Stimulated activated CD8-positive, alpha-beta memory T cell treated with anti-CD3 and anti-CD28 coated beads, Interleukin-7, amount 100 ng/mL, for 1 hour (primary cell): ENCODE measurements at places on chromosomes 4 and X.

GRCh38 chrX:153648358-153649177 is 1.6 kb downstream of the DUSP9 start:
- no peak for DNase-seq

DNA sequence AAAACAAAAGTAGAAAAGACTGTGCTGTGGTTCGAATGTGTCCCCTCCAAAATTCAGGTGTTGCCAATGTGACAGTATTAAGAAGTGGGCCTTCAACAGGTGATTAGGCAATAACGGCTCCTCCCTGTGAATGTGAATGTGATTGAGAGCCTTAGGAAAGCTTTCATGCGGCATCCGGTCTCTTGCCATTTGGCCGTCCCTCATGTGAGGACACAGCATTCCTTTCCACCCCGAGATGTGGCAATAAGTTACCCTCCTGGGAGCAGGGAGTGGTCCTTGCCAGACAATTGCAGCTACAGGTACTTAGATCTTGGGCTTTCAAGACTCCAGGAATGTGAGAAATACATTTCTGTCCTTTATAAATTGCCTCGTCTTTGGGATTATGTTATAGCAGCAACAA is 129.3 kb downstream of the CPEB2 start:
- no peak for DNase-seq

- no peak for DNase-seq
Measured at GRCh38 chr4:40183615-40184411, 13.0 kb upstream of the RHOH start.

DNA sequence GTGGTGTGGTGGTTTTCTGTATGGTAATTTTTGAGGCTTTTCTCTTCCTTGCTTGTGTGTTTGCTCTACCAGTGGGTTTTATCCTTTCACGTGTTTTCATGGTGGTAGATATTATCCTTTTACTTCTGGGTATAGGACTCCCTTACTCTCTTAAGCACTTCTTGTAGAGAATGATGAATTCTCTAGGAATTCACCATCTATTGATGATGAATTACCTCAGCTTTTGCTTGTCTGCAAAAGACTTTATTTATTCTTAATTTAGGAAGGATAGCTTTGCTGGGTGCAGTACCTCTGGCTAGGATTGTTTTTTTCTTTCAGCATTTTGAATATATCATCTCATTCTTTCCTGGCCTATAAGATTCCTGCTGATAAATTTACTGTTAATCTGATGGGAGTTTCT is 415.3 kb downstream of the PDGFC start:
- no peak for DNase-seq

DNA sequence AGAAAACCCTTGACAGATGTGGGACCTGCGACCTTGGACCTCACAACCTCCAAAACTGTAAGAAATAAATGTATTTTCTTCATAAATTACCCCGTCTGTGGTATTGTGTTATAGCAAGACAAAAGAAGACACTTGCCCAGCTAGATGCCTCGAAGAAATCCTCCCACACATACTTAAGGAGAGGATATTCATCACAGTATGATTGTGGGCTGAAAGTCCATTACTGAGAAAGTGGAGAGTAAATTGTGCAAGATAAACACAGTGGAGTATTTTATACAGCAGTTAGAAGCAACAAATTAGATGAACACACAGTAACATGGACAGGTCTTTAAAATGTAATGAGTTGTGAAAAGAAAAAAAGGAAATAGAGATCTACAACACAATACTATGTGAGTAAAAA is 25.8 kb upstream of the PLA2G12A start:
- DNase-seq, result no peak

- DNase-seq, result no peak
Measured at GRCh38 chrX:39816871-39817731, 280.7 kb downstream of the BCOR start.

DNA sequence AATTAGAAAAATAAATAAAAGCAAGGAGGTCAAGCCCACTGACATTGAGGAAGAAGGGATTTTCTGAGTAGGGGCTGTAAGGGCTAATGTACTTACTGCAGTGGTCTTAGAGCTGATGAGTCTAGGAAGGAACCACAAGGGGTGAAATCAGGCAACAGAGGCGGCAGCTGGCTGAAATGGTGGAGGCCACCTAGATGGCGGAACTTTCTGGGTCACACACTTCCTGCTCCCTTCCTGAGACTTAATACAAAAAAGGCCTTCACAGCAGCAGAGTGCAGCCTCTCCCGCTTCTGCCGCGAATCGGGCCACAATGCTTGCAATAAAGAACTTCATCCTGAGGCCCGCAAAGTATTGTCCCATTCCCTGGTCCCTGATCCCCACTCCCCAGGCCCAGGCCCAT is 15.4 kb downstream of the SNX12 start:
- no peak for DNase-seq

DNA sequence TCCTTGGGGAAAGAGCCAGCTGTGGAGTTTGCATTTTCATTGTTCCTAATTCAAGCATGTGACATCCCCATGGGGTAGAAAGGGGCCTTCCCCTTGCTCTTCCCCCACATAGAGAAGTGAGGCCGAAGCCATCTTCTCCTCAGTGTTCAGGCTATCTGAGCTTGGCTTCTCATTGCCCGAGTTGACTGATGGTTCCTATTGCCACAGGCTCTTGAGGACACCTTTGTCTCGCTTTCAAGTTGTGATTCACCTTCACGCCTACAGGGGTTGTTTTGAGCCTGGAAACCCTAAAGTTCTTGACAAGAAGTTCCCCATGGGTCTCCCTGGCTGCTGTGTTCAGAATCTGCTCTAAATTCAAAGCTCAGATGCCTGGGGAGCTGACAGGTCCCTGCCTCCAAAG is 25.0 kb downstream of the CCNQ start:
- no peak for DNase-seq

- DNase-seq, result no peak
Measured at GRCh38 chr4:20248155-20248558, 3.5 kb upstream of the SLIT2 start.

GRCh38 chr4:136390824-136391223 is 1141.5 kb downstream of the PCDH18 start:
- no peak for DNase-seq

DNA sequence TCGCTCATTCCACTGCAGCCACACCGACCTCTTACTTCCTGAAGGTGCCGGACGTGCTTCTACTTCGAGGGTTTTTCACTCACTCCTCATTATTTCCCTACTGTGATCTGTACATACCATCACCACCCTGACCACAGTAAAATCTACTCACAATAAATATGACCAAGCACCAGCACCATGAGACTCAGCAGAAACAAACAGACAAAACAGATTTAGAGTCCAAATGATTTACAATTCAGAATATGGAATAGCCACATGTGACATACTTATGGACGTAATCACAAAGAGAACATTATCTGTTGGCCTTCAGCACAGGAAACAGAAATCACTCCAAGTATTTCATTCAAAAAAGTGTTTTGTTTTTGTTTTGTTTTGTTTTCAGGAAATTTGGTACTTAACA is 16.1 kb upstream of the KLB start:
- DNase-seq, result no peak

- no peak for DNase-seq
Measured at GRCh38 chr4:9804918-9805317, 23.5 kb downstream of the DRD5 start.

DNA sequence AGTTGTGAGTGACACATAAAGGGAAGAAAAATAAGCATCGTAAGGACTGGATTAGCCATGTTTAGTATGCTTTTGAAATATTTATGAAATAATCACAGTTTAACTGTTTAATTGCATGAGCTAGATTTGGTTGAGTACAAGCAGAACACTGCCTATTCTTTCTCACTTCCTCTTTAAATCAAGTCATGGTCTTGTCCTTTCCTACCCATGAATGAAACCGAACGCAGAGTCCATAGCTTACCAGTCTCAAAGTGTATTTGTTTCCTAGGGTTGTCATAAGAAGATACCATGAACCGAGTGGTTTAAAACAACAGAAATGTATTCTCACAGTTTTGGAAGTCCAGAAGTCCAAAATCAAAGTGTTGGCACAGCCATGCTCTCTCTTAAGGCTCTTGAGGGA is 684.0 kb upstream of the MAGEB2 start:
- DNase-seq, result no peak

DNA sequence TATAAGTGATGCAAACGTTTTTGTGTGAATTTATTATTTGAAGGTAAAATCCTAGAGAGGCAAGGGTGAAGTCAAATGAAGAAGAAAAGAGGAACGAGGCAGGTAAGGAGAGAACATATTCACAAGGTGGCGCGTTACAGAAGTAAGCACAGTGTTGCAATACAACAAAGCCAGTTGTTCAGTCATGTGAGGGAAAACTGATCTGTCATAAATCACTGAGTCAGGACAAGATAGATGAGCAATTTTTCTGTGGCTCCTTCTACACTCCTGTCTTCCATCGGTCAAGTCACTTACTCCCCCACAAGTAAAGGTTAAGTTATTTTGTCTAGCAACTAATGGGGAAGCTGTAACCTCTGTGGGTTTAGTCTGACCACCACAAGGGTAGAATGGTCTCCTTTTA is 203.0 kb upstream of the GK2 start:
- no peak for DNase-seq

GRCh38 chr4:8472689-8473197 is 32.2 kb downstream of the TRMT44 start:
- no peak for DNase-seq

DNA sequence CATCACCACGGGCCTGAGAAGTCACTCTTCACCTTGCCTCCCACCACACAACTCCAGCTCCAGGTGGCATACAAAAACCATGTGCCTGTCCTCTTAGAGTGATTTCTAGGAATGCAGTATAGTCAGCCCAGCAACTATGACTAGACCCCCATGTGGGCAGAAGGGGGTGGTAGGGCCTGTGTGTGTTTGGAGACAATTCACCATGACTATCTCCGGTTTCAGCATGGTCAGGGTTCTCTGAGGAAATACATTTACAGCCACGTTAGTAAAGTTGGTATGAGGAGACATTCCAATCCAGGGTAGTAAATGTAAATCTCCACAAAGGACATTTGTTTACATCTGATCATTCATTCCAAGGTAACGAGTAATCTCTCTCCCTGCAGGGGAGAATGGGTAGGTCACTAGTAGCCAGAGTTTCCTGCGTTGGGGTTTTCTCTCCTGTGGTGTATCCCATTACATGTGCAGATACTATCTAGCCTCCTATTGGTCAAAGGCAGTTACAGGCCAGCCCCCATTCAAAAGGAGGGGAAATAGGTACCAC is 4.2 kb upstream of the MTMR1 start:
- DNase-seq, result no peak

- DNase-seq, result no peak
Measured at GRCh38 chr4:87848622-87849351, 16.0 kb downstream of the MEPE start.

GRCh38 chrX:24355095-24355494 is 5.3 kb upstream of the SUPT20HL1 start:
- DNase-seq, result no peak

GRCh38 chr4:9889306-9889705 is 107.9 kb downstream of the DRD5 start:
- DNase-seq, result no peak

DNA sequence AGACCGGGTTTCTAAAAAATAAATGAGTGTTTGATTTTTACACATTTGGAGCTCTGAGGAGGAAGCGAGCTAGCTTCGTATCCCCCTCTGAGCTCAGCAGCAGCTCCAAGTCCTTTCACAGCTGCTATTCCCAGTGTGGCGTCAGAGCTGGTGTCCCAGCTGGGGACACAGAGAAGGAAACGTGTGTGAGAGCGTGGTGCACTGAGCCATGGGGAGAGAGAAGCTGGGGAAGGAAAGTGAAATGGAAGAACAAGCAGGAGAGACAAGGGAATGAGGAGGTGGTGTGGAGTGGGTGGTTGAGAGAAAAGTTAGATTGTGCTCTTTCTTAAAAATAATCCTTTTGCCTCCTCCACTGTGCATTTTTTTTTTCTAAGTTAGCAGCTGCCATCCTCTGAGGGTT is 79.5 kb upstream of the SLC4A4 start:
- DNase-seq, result no peak

GRCh38 chr4:183594823-183595222 is 64.2 kb downstream of the RWDD4 start:
- DNase-seq, result no peak

GRCh38 chr4:117324851-117325491 is 239.6 kb upstream of the TRAM1L1 start:
- no peak for DNase-seq

DNA sequence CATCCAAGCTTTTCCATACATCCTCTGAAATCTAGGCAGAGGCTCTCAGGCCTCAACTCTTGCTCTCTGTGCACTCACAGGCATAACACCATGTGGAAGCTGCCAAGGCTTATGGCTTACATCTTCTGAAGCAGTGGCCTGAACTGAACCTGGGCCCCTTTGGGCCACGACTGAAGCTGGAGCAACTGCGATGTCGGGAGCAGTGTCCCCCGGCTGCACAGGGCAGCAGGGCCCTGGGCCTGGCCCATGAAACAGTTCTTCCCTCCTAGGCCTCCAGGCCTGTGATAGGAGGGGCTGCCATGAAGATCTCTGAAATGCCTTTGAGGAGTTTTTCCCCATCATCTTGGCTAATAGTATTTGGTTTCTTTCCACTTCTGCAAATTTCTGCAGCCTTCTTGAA is 39.2 kb downstream of the PRRG1 start:
- DNase-seq, result no peak

GRCh38 chr4:72471816-72472215 is 97.2 kb downstream of the ADAMTS3 start:
- no peak for DNase-seq

DNA sequence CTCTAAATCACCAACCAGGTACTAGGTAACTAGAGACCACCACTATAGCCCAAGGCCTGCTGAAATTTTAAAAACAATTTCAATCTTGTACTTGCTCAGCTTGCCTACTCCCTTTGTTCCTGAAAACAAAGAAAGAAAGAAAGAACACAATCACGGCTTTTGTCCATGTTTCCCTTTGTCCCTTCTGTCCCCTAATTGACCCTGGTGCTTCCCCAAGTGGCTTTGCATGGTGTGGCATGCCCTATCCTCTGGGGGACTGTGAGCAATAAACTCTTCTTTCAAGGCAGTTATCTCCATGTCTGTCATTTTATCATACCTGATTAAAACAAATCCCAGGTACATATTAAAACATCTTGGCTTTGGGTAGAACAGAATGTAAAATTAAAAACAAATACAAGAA is 94.8 kb downstream of the ARSJ start:
- DNase-seq, result no peak

- DNase-seq, result no peak
Measured at GRCh38 chr4:115355329-115355728, 241.9 kb upstream of the NDST4 start.

DNA sequence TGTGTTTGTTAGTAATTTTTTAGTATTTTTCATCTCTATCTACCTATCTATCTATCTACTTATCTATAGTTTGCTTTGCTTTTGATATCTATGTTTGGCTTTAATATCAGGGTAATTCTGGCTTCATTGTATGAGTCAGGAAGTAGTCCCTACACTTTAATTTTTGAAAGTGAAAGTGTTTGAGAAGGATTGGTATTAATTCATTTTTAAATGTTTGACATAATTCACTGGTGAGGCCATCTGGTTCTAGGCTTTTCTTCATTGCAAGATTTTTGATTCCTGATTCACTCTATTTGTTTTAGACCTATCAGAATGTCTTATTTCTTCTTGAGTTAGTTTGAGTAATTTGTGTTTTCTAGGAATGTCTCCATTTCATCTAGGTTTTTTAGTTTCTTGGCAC is 20.2 kb upstream of the TCP11X2 start:
- no peak for DNase-seq

- DNase-seq, result no peak
Measured at GRCh38 chr4:106021737-106022410, 126.6 kb downstream of the NPNT start.

- DNase-seq, result no peak
Measured at GRCh38 chr4:96465834-96466233, 625.9 kb downstream of the PDHA2 start.

- DNase-seq, result no peak
Measured at GRCh38 chr4:155271557-155271956, 63.1 kb downstream of the NPY2R start.
